ENCODE measurements at places on chromosomes 5 and 9. TPM values are rescaled to one million over a fixed set of nuclear protein-coding genes. Genes with fewer than 3 reads are reported as not detected.

DNA sequence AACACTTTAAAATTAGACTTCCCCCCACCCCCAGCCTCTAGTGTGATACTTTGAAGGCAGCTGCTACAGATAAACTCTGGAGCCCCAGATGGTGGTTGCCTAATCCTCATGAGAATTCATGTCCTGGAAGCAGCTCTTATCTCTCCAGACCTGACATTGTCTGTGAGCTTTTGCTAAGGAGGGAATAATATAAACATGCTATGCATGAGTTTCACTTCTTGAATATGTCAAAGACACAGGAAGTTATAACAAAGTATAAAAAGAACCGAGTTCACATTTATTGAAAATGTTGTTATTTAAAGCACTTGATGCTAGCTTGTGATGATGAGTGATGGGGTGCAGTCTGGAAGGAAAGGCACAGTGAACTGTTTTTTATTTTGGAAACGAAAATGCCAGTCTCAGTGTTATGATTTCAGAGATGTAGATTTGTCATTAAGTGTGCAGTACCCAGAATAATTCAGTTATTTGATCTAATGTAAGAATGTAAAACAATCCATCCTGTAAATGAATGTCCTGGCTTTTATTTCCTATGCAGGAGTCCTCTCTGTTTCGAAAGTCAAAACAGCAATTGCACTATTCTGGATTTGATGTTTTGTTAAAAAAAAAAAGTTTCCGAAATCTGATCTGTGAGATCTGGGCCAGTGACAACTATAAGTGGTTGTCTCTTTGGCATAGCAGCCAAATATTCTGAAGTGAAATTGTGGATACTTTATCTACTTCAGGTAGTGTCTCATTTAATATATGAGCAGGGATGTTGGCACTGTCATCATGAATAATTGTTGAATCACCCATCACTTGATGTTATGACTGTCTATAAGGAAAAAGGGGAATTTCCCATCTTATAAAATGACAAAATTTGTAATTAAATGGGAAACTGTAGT, 77.0 kb downstream of the ZCCHC7 start:
- DNase-seq = peak; percentile 79

DNA sequence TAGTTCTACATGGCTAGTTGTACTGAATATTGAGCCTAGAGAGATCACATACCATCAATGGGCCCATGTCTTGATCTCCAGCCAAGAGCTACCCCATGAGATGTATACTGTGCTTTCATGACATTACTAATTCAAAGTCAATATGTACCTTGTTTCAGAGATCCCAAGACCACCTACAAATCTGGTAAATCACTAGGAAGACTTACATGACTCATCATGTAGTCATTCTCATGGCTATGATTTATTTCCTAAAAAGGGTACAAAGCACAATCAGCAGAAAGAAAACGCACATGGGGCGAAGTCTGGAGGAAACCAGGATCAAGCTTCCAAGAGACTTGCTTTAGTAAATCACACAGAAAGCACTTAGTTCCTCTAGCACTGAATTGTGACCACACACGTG, 103.0 kb downstream of the PCSK5 start:
- DNase-seq = peak; percentile 8

DNA sequence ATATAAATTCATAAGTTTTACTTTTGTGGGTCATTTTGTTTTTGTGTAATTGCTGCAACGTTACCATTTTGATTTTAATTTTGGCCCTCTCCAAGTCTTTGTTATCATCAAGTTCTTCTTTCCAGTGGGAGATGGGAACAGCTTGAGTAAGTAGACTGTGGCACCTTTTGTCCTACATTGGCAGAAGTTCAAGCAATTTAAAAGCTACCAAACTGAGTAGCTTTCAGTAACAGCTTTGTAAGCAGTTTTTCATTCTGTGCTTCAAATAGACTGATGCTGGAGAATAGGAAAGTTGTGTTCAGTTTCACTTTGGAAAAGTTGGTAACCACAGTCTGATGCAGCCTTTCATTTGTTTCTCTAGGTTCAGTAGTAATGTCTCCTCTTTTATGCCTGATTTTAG, 47.8 kb upstream of the TMED7 start:
- DNase-seq = no peak

DNA sequence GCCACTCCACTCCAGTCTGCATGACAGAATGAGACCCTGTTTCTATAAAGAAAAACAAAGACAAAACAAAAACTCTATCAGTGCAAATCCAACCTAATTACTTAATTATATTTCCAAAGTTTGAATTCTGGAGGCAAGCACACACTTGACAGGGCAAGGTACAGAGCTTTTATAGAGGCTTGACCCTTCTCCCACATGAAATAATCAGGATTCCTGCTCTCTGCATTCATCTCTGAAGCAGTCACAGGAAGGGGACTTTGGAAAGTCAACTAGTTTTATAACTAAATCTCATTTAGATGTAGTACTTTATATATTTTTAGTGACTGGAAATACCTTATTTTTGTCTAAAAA, 91.9 kb upstream of the CHD1 start:
- peak; percentile 19 for DNase-seq

DNA sequence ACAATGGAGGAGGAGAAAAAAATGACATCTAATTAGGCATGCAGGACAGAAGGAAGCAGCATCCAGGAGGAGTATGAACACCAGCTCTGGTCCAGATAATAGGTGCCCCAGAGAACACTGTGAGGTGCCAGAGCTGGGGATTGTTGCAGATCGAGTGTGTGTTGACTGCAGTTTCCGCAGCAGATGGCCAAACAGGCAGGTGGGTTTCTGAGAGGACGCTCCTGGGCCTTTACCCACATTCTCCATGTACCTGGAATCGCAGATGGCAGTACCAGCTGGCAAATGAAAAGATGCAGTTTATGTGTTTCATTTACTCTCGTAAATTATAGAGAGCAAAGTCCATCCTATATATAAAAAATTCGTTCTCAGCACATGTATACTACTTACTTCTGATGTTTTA, 182.2 kb upstream of the ISL1 start:
- no peak for DNase-seq

DNA sequence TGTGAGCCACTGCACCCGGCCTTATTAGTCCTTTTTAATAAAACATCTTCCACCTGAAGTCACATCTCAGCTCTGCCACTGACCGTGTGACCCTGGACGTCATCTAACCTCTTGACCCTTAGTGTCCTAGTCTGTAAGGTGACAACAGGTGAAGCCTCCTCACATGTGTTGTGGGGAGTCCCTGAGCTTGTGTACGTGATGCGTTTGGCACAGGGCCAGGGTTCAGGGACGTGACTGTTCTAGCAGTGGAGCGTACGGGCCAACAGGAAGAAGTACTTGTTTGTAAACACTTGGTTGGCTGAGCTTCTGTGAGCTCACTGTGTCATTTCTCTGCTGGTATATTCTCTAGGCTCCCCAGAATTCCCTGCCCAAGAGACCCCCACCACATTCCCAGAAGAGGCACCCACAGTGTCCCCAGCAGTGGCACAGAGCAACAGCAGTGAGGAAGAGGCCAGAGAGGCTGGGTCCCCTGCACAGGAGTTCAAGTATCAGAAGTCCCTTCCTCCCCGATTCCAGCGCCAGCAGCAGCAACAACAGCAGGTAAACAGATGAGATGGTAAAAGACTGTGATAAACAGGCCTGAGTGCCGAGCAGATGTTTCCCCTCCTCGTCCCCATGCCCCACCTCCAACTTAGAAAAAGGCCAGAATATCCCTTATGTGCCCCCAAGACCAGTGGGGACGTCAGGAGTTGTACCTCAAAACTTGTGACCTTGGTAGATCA, 35.3 kb upstream of the POMT1 start:
- DNase-seq = no peak

- peak; percentile 82 for DNase-seq
Observed at GRCh38 chr9:133935328-133936005, 56.7 kb downstream of the VAV2 start.

The RMRP gene
- 163,599 TPM for total RNA-seq

Data from fibroblast of villous mesenchyme (primary cell).